HT-29 (cell line): ENCODE measurements at places on chromosomes 12 and 14. TPM values are rescaled to one million over a fixed set of nuclear protein-coding genes. Genes with fewer than 3 reads are reported as not detected.
A peak's percentile ranks its signal among the peaks of the same experiment; 100 is the strongest.

- no peak for DNase-seq
Measured at GRCh38 chr12:25293653-25294052, 42.9 kb upstream of the KRAS start.

GRCh38 chr12:11916771-11917170 lies 154.0 kb upstream of the BCL2L14 start:
- DNase-seq, result no peak

DNA sequence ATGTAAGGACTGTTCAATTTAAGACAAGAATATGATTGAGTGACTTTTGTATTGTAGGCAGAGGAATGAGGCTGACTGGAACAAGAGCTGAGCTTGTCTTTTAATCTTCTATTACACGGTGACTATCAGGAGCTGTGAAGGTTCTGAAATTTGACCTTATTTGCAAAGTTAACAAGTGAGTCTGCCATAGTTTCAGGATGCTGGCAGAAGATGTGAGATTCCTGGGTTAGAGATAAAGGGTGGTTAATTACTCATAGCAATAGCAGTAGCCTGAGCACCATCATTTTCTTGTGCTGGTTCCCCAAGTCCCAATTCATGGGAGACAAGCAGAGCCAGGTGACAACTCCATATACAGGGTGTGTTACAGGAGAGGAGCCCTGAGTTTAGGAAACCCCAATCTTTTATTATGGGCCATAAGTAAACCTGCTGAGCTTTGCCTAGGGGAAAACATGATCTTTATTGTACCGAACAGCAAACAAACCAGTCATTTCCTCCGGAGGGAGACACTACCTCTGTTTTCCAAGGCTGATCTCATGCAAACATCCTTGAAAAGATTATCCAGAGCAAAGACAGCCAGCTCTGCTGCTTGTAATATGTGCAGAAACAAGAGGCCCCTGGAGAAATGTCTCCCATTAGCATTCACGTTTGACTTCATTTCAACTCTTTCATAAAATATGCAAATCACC lies 51.7 kb upstream of the DDX11 start:
- DNase-seq, result no peak

- DNase-seq, result peak; percentile 29
Measured at GRCh38 chr14:96051642-96052540, 12.7 kb downstream of the C14orf132 start.

DNA sequence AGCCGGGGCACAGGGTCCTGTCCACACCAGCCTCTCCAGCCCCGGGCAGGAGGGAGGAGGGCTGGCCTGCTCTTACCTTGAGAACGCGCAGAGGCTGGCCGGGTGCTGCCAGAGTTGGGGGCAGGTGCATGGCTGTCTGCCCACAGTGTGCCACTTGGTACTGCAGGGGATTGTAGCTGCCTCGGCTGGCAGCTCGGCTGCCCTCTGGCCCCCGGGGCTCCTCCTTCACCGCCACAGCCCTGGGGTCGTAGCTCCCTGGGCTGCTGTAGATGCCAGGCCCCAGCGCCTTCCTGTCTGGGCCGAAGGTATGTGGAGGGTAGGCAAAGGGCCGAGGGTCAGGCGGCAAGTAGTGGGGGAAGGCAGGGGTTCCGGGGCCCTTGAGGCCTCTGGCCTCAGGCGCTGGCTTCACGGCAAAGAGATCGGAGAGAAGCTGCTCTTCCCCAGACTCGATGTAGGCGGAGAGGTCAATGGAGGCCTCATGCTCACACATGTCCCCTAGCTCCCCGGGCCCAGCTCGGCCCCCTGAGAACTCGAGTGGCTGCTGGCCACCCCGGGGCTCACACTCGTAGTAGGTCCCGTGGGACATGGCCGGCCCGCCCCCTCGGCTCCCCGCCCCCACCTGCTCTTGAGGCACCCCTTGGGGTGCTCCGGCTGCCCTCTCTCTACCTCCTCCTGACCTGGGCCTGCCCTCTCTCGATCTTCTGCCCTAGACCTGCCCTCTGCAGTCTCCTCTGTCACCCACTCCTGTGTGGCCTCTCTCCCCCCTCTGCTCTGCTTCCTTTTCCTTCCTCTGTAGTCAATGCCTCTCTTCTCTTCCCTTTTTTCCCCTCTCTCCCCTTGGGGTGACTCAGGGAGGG lies at the start of gene CEBPE:
Gene CEBPE, minus strand, starts transcription at position 750 of the 857 bp plus-strand sequence. Its CDS starts 164 bp downstream, at position 586.
- no peak for DNase-seq

DNA sequence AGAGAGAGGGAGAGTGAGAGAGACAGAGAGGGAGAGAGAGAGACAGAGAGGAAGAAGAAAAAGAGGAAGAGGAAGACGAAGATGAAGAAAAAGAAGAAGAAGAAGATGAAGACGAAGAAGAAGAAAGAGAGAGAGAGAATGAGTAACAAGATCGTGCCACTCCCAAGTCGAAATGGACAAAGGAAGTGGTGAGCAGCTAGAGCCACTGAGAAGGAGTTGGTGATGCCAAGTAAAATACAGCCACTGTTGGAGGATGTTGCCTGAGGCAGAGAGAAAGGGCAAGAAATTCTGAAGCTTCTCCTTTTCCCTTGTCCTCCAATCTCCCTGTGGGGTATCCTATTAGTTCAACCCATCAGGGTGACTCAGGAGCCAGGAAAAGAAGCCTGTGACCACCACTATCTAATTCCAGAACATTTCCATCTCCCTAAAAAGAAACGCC lies 12.5 kb upstream of the ANAPC5 start:
- DNase-seq, result no peak

DNA sequence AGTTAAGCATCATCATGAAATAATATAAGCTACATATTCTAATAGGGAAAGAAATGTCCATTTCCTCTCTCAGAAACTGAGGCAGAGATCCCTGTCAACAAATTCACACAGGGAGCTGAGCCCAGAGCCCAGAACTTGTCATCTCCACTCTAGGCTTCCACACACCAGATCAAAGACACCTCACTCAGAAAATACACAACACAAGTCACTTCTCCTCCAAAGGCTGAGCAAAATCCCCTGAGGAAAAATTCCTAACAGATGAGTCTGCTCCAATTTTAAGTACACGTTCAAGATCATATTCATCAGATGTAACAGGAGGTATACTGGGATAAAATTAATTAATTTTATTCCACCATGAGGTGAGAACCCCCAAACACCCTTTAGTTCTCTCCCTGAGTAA lies 227.3 kb downstream of the DPF3 start:
- no peak for DNase-seq

GRCh38 chr12:105064564-105065178 lies 19.6 kb downstream of the ALDH1L2 start:
- DNase-seq, result no peak

DNA sequence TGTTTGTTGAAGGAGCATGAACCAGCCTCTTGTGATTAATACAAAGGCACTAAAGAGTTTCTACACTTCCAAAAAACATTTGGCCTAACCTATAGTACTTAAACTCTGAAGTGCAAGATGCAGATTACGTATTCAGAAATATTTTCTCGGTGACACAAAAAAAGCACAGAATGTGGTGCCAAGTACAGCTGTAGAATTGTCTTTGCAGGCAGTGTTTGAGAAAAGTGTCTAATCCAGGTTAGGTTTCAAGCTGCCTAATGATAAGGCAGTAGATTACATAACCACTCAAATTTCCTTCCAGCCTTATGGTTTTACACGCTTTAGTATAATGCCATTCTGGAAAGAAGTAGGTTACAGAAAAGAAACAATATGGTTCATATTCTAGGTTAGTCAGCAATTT lies 205.2 kb downstream of the KLHL28 start:
- DNase-seq, result no peak

- no peak for DNase-seq
Measured at GRCh38 chr12:128657378-128657777, 166.4 kb downstream of the SLC15A4 start.

DNA sequence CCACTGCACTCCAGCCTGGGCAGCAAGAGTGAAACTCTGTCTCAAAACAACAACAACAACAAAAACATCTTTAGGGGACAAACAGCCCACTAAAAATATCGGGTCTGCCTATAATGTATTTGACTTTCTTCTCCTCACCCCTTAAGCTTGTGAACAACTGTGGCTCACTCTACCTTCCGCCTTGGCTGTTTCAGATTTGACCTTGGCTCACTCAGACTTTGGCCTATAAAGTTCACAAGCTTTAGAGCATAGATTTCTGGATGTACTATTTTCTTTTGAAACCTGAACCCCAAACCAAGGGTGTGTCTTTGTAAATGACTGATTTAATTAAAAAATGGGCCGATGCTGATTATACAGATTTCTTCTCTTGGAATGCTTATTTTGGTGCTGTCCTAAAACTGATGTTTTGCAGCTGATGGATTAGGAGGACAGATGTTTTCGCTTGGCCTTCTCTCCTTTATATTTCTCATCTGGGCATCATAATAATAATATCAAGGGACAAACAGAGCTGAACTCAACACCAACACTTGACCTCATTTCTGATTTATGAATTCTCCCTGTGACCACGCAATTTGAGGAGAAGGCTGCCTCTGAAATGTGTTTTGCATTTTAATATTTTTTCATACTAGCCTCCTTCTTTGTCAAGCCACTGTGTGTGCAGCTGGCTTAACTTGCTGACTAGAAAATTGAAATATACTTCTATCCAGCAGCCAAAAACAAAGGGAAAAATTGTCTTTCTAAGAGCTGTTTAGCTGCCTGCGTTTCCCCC lies 40.2 kb upstream of the RASSF3 start:
- DNase-seq, result no peak

DNA sequence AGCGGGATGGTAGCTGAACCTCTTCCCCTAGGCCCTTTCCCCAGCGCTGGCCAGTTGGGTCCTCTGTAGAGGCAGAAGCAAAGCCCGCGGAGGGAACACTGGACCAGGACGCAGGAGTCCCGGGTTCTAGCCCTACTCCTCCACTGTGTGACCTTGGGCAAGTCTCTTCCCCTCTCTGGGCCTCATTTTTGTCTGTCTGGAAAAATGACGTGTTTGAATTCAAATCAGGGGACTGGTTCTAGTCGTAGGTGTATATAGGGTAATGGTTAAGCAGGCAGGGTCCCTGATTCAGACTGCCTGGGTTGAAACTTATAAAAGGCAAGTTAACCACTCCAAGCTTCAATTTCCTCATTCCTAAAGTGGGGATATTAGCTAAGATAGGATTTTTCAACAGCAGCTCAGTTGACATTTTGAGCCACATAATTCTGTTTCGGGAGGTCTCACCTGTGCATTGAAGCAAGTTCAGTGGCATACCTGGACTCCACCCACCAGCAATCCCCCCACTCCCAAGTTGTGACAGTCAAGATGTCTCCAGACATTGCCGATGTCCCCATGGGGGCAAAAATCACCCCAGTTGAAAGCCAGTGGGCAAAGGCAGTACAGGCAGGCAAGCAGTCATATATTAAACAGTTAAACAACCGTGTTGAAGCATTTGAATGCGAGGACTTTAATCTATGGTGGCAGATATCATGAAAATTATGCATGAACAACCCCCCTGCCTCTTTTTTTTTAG lies 899 bp downstream of the TPCN1 start:
- peak; percentile 45 for DNase-seq

The TGFB3 gene
- total RNA-seq, result 0.65 and 2.9 TPM in 2 replicates

The OR4E2 gene
- not detected in 2 replicates for total RNA-seq

The MUCL1 gene
- not detected in 2 replicates for total RNA-seq
